ENCODE measurements at places on chromosomes 7 and 10.

- DNase-seq = no peak
Measured at GRCh38 chr10:114565066-114565465, 93.0 kb downstream of the ABLIM1 start.

- DNase-seq = no peak
Measured at GRCh38 chr10:59878289-59878688, 28.1 kb downstream of the CCDC6 start.

- DNase-seq = no peak
Measured at GRCh38 chr7:36344622-36345021, 45.0 kb upstream of the ANLN start.

DNA sequence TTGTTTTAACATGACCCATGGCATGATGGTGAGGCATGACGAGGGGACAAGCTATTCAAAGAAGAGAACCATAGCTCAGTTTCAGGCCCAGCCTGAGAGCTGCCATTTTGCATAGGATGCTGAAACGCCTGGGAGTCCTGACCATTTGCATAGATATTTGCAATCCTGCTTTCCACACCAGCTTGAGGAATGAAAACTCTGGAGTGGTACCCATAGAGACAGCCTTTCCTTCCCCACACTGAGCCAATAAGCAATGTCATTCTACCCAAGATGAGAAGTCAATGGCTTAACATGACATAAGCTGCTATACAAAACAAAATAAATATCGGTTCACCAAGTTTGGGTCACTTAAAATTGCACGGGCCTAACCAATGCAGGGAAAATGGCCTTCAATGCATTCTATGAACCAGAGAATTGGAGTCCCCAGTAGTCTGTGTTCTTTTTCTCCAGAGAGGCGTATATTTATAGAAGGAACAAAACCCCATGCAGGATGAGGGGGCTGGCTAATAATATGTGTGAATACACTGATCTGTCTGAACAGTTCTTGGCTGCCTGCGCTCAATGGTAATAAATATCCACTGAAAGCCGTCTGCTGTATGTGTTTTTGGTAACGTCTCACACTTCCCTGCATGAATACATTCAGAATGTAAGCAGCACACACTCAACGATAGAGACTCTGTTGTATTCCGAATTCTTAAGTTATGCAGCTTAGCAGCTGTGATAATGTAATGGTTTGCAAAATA is 329.3 kb downstream of the FRMD4A start:
- DNase-seq = no peak

GRCh38 chr7:1546274-1546908 is 9.6 kb downstream of the TMEM184A start:
- no peak for DNase-seq

DNA sequence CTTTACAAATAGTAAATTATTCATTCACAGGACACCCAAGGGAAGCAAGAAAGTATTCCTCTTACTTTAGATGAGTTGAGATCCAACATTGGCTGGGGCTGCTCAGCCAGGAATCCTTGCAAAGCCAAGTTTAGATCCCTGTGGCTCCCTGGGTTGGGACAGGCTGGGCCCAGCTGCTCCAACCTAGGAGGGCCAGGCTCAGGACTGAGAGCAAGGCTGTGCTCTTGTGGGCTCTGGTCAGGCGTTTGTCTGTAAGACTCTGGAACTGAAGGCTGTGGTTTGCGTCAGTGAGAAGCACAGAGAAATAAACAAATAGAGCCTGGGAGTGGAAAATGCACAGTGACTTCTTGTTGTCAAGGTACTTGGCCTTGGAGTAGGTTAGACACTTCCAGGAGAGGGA is 53.2 kb upstream of the TMEM273 start:
- no peak for DNase-seq

DNA sequence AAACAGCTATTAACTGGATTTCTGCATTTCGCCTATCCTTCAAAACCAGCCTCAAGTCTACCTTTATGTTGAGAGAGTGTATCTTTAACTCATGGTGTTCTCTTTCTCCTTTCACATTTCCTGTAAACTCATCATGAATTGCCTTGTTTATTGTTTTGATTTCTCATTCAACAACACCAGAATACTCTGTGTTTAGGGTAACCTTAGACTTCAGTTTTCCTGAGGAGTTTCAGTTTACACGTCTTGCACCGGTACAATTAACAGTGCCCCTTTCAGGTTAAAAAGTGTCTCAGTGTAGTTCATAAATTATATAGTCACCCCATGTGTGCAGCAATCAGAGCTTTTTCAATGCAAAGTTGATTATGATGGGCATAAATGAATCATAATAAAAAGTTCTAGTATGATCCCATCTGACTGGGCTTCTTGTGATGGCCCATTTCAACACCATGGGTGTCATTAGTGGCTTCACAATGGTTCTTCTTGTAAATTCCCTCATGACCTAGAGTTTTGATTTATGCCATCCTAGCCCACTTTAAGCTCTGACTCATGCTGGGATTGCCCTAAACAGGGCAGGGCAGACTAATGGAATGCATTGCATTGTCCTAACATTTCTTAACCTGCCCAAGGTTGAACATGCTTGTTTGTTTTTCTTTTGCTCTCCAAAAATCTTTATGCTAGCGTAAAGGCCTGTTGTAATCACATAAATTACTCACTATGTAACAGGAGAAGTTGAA is 22.0 kb downstream of the ITGB8 start:
- no peak for DNase-seq

DNA sequence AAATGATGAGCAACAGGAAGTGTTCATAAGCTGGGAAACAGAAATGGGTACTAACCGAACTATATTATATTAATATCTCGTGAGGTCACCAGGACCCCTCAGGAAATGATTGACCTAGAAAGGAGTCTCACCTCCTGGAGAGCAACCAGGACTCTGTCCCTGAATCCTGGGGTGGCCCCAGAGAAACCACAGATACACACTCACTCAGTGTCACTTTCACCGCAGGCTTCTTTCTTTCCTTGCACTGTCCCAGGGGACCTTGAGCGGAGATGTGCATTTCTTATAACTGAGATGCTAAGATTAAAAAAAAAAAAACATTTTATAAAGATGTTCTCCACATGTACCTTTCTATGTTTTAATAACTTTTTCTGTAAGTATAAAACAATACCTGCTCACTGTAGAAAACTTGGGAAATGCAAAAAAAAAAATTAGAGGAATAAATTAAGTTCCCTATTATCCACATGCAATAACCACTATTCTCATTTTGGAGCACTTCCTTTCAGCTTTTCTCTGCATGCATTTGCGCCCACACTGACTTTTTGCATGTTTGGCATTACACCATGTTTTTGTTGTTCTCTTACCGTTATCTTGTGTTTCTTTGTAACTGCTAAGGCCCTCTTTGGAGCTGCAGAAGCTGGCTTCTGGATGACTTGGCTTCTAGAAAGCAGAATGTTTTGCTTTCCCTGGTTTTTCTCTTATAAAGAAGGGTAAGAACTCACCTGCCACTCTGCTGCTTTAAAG is 15.0 kb downstream of the NOD1 start:
- peak; percentile 14 for DNase-seq

DNA sequence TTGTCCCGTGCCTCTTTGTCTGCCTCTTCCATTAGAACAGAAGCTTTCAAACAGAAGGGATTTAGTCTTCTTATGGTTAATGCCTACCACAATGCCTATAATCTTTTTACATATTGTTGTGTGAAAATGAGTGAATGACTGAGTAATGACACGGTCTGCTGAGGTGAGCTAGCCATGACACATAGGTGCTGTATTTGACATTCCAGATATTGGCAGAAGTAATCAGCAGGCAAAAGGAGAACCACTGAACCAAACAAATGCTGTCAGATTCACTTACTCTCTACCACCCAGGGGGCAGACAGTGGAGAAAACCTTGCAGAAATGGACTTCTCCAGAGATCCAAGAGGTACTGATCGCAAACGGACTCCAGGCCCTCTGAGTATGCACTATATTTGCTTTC is 377.2 kb upstream of the VWC2 start:
- no peak for DNase-seq

DNA sequence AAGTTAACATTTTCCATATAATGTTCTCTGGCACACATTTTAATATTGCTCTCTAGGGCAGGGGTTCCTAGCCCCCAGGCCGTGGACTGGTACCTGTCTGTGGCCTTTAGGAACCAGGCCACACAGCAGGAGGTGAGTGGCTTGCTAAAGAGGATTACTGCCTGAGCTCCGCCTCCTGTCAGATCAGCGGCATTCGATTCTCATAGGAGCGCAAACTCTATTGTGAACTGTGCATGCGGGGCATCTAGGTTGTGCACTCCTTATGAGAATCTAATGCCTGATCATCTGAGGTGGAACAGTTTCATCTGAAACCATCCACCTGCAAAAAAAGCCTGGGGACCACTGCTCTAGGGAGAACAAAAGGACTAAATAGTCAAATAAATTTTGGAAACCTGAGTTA is 65.7 kb downstream of the EXOC6 start:
- DNase-seq = no peak

GRCh38 chr10:126253611-126253998 is 134.7 kb downstream of the ADAM12 start:
- DNase-seq = no peak

GRCh38 chr7:12056381-12056780 is 154.7 kb upstream of the TMEM106B start:
- DNase-seq = no peak

DNA sequence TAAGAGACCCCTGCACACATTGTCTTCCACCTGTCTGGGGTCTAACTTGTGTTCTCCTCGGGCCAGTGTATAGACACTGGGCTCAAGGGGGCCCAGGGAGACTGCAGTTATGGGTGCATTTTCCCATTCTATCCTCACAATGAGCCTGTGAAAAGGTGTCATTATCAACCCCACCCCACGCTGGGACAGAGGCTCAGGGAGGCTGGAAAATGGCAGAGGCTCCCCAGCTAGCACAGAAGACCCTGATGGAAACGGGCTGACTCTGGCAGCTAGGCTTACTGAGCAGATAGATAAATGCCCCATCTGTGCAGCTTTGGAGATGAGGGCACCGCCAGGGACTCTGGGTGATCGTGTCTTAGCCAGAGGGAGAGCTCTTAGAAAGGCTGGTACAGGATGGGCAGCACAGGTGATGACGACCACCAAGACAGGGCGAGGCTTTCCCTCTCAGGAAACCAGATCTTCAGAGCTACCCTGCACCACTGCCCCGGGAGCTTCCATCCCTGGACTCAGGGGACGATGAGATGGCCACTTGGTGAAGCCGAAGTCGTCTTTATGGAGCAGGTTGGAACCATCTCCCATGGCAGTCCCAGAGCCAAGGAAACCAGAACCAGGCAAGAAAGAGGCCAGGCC is 58.2 kb upstream of the CHST15 start:
- DNase-seq = no peak

DNA sequence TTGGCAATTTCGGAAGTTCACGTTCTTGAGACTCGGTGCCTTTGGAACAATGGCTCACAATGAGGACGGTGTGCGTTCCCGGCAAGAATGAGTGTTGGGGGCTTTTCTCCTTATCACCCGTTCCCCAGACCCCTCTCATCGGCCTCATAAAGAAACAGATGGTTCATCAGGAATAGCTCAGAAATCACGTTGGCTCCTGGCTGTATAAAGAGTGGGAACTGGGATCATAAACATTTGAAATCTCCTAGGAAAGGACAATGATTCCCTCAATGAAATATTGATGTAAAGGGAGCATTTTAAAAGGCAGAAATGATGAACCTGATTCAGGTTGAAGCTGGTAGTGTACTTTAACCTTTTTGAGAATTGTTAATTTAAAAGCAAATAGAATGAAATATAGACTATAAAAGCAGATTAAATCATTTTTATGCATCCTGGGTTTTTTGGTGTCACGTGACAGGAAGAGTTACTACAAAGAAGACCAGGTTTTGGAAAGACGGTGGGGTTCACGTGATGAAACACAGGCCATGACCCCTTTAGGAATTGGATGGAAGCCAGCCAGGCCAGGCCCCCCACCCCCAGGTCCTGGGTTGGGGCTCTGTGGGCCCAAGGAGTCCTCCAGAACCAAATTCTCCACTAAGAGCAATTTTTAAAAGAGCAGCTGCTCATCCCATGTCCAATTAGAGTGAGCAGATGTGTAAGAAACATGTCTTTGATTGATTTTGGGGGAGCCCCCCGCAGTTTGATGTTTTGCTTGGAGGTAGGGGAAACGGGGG is 63.0 kb downstream of the CUX1 start:
- DNase-seq = no peak

DNA sequence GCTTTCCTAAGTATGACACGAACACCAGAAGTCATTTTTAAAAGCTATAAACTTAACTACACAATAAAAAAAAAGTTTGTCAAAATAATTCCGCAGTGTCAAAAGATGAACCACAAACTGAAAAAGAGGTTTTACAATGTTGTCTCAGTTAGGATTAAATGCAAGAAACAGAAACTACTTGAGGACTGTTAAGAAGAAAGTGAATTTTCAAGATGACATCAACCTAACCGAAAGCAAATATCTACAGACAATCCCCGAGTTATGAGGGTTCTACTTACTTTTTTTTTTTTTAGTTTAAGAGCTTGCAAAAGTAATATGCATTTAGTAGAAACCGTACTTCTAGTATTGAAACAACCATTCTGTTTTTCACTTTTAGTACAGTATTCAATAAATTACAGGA is 62.3 kb downstream of the TFPI2 start:
- DNase-seq = no peak

GRCh38 chr10:49258350-49258683 is 40.7 kb upstream of the C10orf71 start:
- no peak for DNase-seq

DNA sequence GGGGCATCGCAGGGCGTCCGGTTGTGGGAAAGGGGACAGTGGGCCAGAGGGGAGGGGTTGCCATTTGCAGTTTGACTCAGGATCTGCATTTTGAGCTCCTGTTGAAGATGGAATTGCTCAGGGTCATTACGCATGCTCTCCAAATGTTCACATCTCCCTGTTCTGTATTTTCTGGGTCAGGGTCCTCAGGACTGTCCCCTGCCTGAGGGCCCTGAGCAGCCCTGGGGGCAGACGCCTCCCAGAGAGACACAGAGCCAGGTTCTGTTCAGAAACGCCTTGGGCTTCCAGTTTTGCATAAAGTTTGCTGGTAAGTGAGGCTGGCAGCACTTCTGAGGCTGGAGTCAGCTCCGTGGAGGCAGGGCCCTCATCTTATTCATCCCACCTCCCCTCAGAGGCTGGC is 34.1 kb upstream of the NUB1 start:
- no peak for DNase-seq

DNA sequence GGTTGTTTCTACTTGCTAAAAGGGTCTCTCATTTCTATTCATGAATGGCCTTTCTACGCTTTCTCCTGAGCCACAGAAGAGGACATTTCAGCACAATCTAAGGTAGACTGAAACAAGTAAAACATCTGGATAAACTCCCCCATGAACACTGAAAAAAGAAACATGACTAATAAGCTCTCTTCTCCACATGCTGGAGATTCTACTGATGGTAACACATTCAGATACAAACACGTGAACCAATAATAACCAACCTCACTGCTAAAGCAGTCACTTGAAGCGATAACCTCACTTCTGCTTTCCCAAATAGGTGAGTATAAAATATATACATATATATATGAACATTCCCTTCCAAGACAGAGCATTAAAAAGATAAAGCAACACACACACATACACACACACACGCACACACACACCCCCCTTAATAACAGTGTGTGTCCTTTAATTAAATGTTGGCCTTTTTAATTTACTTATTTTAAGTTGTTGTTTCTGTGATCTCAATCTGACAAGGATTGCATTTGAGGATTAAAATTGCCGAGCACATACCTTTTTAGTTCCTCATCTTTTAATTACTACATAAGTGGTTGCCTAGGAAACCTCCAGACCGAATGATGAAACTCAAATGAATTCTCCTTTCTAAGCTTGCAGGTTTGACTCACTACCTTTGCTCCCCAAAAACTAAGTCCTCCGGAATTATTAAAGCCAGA is 292.4 kb upstream of the KLF14 start:
- no peak for DNase-seq

Data from germinal center (tissue), 1 donor.